ENCODE measurements at places on chromosomes 12 and 14. TPM values are rescaled to one million over a fixed set of nuclear protein-coding genes. Genes with fewer than 3 reads are reported as not detected.

TMEM52B gene
- total RNA-seq, result not detected

SCFD1 gene
- 37.4 TPM for total RNA-seq

BDKRB1 gene
- 0.86 TPM for total RNA-seq

CARMIL3 gene
- total RNA-seq, result 0.60 TPM

GPR135 gene
- 0.70 TPM for total RNA-seq

NPAS3 gene
- not detected for total RNA-seq

PPP4R4 gene
- total RNA-seq, result 0.33 TPM

PAWR gene
- 44.6 TPM for total RNA-seq

SLC8A3 gene
- total RNA-seq, result not detected

ACADS gene
- 11.0 TPM for total RNA-seq

EID3 gene
- 7.0 TPM for total RNA-seq

MMP19 gene
- 0.24 TPM for total RNA-seq

SERPINA3 gene
- total RNA-seq, result 11.0 TPM

TSPAN19 gene
- not detected for total RNA-seq

ZNF140 gene
- 8.4 TPM for total RNA-seq

OLR1 gene
- 0.40 TPM for total RNA-seq
